ENCODE measurements at places on chromosomes 3 and 15. TPM values are rescaled to one million over a fixed set of nuclear protein-coding genes. Genes with fewer than 3 reads are reported as not detected.

PDCD6IP gene
- 237 TPM for total RNA-seq

GRCh38 chr3:160464321-160464720, 14.7 kb upstream of the TRIM59 start:
- H3K27ac ChIP-seq = no peak overlapping the region
- no peak overlapping the region for H3K4me3 ChIP-seq
- no peak for DNase-seq
- no peaks in the 10 kb centered on the region for H3K36me3 ChIP-seq
- no peaks in the 10 kb centered on the region for H3K27me3 ChIP-seq

GRCh38 chr3:141769221-141769894, 6.2 kb downstream of the GRK7 start:
- no peaks in the 10 kb centered on the region for H3K27me3 ChIP-seq
- no peak overlapping the region for H3K4me3 ChIP-seq
- no peak for DNase-seq
- H3K4me1 ChIP-seq = no peaks in the 10 kb centered on the region

NRROS gene
- 20.0 TPM for total RNA-seq

DNA sequence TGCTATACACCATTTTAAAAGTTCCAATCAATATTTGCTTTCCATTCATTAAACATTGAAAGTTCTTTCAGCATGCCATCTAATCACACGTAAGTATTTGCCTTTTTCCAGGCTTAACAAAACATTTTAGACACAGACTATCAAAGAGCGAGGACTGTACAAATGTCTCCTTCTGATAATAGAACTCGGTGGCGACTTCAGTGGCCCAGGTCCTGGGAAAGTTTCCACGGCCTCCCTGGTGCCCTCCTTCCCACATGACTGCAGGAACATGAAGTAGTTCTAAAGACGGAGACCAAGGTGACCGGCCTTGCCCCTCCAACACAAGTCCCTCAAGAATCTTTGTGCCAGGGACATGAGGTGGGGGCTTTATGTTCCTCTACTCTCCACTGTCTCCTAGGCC, 174.6 kb upstream of the KBTBD8 start:
- no peak overlapping the region for H3K4me3 ChIP-seq
- no peak for DNase-seq
- no peak overlapping the region for H3K27ac ChIP-seq
- no peaks in the 10 kb centered on the region for H3K36me3 ChIP-seq

SMCO1 gene
- total RNA-seq = not detected

DNA sequence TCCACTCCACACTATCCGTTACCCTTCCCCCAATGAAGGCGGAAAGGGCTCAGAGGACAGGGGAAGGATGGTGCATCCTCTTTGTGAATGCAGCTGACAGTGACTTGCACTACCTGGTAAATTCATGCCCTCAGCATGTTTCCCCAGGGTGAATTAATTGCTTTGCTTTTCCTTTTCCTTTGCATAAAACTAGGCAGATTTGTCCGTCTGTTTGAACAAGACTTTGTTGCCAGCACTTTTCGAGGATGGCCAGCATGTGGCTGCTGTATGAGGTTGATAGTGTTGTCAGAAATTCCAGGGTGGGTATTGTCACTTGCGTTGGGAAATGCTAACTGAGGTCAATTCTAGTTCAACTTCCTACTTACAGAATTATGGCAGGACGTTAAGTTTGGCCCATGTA, 79.0 kb upstream of the RARB start:
- H3K27ac ChIP-seq = no peak overlapping the region
- no peak for DNase-seq
- H3K4me1 ChIP-seq = no peaks in the 10 kb centered on the region
- H3K4me3 ChIP-seq = no peak overlapping the region
- no peaks in the 10 kb centered on the region for H3K36me3 ChIP-seq

- no peaks in the 10 kb centered on the region for H3K36me3 ChIP-seq
- peak; percentile 47 for DNase-seq
- H3K4me1 ChIP-seq = no peaks in the 10 kb centered on the region
- H3K27me3 ChIP-seq = no peaks in the 10 kb centered on the region
Observed at GRCh38 chr3:38084334-38085310, 45.6 kb downstream of the DLEC1 start.

GHSR gene
- total RNA-seq = not detected

PAQR5 gene
- not detected for total RNA-seq

GRCh38 chr15:65337436-65338070, 33.1 kb downstream of the RNU5B-1 start:
- H3K27me3 ChIP-seq = no peaks in the 10 kb centered on the region
- H3K36me3 ChIP-seq = no peaks in the 10 kb centered on the region
- no peak overlapping the region for H3K27ac ChIP-seq

- no peaks in the 10 kb centered on the region for H3K27me3 ChIP-seq
- H3K27ac ChIP-seq = no peak overlapping the region
- no peak overlapping the region for H3K4me3 ChIP-seq
- no peaks in the 10 kb centered on the region for H3K4me1 ChIP-seq
- H3K36me3 ChIP-seq = no peaks in the 10 kb centered on the region
Observed at GRCh38 chr3:37402351-37402750, 228.0 kb upstream of the LRRFIP2 start.

DNA sequence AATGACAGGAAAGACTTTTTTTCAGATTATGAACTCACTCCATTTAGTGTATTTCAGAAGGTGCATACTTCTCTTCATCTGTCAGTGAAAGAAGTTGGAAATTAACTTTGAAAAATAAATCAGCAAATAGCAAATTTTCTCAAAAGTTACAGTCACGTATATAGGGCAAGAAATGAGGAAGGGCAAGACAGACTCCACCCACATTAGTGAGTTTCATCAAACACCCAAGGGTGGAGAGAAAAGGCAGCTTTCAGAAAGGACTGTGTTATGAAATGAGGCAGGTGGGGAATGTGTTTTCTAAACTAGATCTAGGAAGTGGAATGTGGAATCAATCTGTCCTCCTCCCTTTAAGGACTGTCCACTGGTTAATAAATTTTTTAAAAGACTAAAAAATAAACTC, 2.9 kb downstream of the SLC22A13 start:
- H3K36me3 ChIP-seq = no peaks in the 10 kb centered on the region
- H3K4me3 ChIP-seq = no peak overlapping the region
- no peak for DNase-seq
- no peak overlapping the region for H3K27ac ChIP-seq
- H3K4me1 ChIP-seq = peaks cover 5% of the 10 kb centered on the region

DNA sequence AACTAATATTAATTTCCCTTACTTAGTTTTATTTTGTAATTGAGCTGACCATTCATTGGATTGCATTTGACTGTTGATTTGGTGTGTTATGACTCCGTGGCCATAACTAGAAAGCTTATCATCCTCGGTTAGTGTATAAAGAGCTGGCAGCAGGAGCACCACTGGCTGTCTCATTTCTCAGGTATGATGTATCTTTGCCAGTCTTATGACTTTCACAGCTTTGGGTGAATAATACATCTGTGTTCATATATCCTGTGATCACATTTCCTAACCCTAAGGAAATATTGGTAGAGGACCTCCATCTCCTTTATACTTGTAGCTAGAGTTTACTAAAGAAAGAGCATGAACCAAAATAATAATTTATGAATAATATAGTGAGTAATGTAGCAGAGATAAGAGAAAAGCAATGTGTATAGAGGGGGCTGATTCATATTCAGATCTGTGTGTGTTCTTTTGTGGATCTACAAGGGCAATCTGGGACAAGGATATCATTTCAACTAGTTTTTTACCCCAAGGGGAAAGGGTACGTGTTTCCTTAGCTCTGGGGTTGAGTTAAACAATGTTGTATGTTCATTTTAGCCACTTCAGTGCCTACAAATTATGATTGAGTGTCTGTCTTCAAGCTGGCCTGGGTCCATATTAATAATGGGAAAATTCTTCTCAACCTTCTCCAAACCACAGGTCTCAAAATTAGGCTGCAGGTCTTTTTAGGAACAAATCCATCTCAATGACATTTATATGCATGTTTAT, 901.7 kb downstream of the NTRK3 start:
- no peak overlapping the region for H3K4me3 ChIP-seq
- no peak overlapping the region for H3K27ac ChIP-seq
- no peak for DNase-seq
- H3K36me3 ChIP-seq = no peaks in the 10 kb centered on the region
- no peaks in the 10 kb centered on the region for H3K27me3 ChIP-seq
- H3K4me1 ChIP-seq = no peaks in the 10 kb centered on the region

MUC13 gene
- not detected for total RNA-seq

GRCh38 chr3:125161607-125162219, 50.8 kb downstream of the SLC12A8 start:
- no peak overlapping the region for H3K27ac ChIP-seq
- no peak for DNase-seq
- no peaks in the 10 kb centered on the region for H3K4me1 ChIP-seq
- no peaks in the 10 kb centered on the region for H3K36me3 ChIP-seq

GRCh38 chr15:52732551-52732950, 53.4 kb upstream of the ATOSA start:
- DNase-seq = no peak
- no peak overlapping the region for H3K4me3 ChIP-seq
- peaks cover 16% of the 10 kb centered on the region for H3K4me1 ChIP-seq
- no peak overlapping the region for H3K27ac ChIP-seq

DNA sequence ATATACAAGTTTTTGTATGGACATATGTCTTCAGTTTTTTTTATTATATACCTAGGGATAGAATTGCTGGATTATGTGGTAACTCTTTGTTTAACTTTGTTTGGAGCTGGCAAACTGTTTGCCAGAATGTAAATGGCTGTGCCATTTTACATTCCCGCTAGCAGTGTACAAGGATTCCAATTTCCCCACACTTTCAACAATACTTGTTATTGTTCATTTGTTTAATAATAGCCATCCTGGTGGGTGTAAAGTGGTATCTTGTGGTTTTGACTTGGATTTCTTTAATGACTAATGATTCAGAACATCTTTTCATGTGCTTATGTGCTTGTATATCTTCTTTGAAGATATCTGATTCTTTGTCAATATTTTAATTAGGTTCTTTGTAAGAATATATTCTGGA, 64.4 kb downstream of the ZNF609 start:
- H3K27me3 ChIP-seq = no peaks in the 10 kb centered on the region
- peaks cover 31% of the 10 kb centered on the region for H3K4me1 ChIP-seq
- no peak overlapping the region for H3K27ac ChIP-seq
- DNase-seq = no peak
- H3K4me3 ChIP-seq = no peak overlapping the region

ESYT3 gene
- 0.11 TPM for total RNA-seq

GRCh38 chr3:59432665-59433064, 382.8 kb upstream of the CFAP20DC start:
- no peaks in the 10 kb centered on the region for H3K36me3 ChIP-seq
- H3K27ac ChIP-seq = no peak overlapping the region
- H3K4me1 ChIP-seq = peaks cover 2% of the 10 kb centered on the region
- no peak for DNase-seq
- H3K4me3 ChIP-seq = no peak overlapping the region

B2M gene
- 7,421 TPM for total RNA-seq

PLSCR5 gene
- not detected for total RNA-seq

HTR3C gene
- not detected for total RNA-seq

- H3K27me3 ChIP-seq = no peaks in the 10 kb centered on the region
- DNase-seq = peak; percentile 43
- H3K36me3 ChIP-seq = no peaks in the 10 kb centered on the region
- H3K4me3 ChIP-seq = peak within 1 kb of the TSS; percentile 64
- H3K4me1 ChIP-seq = peaks cover 32% of the 10 kb centered on the region
- peak within 1 kb of the TSS; percentile 45 for H3K27ac ChIP-seq
Observed at GRCh38 chr15:75647370-75648155, at the start of gene SNX33. Gene SNX33 (plus strand): TSS chr15:75647912. CDS start chr15:75649103, 1,191 bp downstream.

GOLGA8J gene
- total RNA-seq = not detected

DNASE1L3 gene
- not detected for total RNA-seq

IL12A gene
- 0.44 TPM for total RNA-seq

- no peaks in the 10 kb centered on the region for H3K27me3 ChIP-seq
- H3K4me1 ChIP-seq = no peaks in the 10 kb centered on the region
- no peak overlapping the region for H3K4me3 ChIP-seq
- H3K36me3 ChIP-seq = no peaks in the 10 kb centered on the region
- H3K27ac ChIP-seq = no peak overlapping the region
Observed at GRCh38 chr15:55685286-55685685, 57.7 kb downstream of the PRTG start.

RTP1 gene
- total RNA-seq = not detected

ADAMTS9 gene
- not detected for total RNA-seq

MAP6D1 gene
- total RNA-seq = 3.1 TPM

RHCG gene
- not detected for total RNA-seq

FRMD4B gene
- 18.3 TPM for total RNA-seq

DNA sequence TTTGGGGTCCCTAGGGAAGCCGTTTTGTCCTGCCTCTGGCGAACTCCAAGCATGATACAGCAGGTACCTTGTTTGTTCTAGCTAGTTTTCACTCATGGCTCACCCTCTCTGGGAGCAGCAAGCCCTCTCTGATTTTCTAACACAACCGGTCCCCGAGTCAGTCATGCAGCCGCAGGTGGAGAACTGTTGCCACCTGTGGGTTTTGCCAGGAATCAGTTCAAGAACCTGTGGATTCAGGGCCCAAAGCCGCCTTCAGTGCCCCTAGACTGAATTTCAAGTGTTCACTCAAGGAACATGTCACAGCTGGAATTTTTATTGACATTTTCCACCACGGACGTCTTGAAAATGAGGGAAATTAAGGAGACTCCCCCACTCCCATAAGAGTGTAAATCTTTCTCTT, 13.3 kb upstream of the LRRK1 start:
- peaks cover 3% of the 10 kb centered on the region for H3K27me3 ChIP-seq
- DNase-seq = no peak
- no peaks in the 10 kb centered on the region for H3K4me1 ChIP-seq
- H3K36me3 ChIP-seq = no peaks in the 10 kb centered on the region

ILDR1 gene
- not detected for total RNA-seq

GRCh38 chr15:58462547-58462946, 30.8 kb downstream of the LIPC start:
- no peaks in the 10 kb centered on the region for H3K36me3 ChIP-seq
- H3K4me3 ChIP-seq = no peak overlapping the region
- H3K27me3 ChIP-seq = no peaks in the 10 kb centered on the region
- DNase-seq = no peak

- H3K4me3 ChIP-seq = no peak overlapping the region
- no peaks in the 10 kb centered on the region for H3K36me3 ChIP-seq
- DNase-seq = no peak
Observed at GRCh38 chr3:169512991-169513390, 150.5 kb downstream of the MECOM start.

REC114 gene
- total RNA-seq = not detected

- no peaks in the 10 kb centered on the region for H3K4me1 ChIP-seq
- no peaks in the 10 kb centered on the region for H3K36me3 ChIP-seq
- no peak overlapping the region for H3K4me3 ChIP-seq
- no peak overlapping the region for H3K27ac ChIP-seq
Observed at GRCh38 chr3:151011427-151011826, 38.9 kb upstream of the CLRN1 start.

FXR1 gene
- 131 TPM for total RNA-seq

GRCh38 chr3:122298239-122298638, 26.8 kb upstream of the CSTA start:
- no peaks in the 10 kb centered on the region for H3K27me3 ChIP-seq
- no peaks in the 10 kb centered on the region for H3K36me3 ChIP-seq
- DNase-seq = peak; percentile 21
- H3K27ac ChIP-seq = no peak overlapping the region

All from CD4-positive, alpha-beta memory T cell (primary cell).